ENCODE measurements at places on chromosomes 2 and 18.

- DNase-seq = no peak
Observed at GRCh38 chr2:215597577-215597976, 161.7 kb upstream of the FN1 start.

DNA sequence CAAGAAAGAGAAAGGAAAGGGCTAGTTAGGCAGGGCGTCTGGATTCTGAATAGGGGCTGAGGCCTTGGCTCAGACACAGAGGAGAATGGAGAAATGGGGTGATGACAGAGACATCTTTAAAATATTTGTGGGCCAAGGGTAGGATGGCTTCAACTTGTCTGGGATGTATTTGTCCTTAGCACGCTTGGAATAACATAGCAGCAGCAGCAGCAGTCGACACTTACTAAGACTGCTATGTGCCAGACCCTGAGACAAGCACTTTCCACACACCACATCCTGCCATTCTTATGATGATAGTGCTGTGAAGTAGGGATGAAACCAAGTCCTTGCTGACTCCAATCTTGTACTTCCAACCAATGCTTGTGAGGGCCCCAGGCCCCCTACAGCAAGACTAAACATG, 2.6 kb downstream of the IL1RL1 start:
- DNase-seq = peak; percentile 79

DNA sequence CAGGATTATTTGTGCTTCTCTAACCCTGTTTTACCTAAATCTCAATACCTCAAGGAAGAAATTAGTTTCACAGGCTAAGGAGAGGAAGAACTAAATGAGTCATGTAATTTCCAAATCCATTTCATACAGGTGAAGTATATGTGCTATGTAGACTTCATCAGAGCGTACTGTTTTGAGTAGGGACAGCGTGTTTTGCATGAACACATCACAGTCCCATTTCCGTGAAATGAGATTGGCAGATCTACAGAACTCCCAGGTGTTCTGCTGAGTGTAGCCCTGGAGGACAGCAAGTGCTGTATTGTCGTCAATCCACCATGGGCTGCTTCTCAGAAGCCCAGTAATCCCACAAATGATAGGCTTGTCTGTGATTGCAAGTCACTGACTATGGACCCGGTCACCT, 97.7 kb downstream of the XRCC5 start:
- DNase-seq = no peak

DNA sequence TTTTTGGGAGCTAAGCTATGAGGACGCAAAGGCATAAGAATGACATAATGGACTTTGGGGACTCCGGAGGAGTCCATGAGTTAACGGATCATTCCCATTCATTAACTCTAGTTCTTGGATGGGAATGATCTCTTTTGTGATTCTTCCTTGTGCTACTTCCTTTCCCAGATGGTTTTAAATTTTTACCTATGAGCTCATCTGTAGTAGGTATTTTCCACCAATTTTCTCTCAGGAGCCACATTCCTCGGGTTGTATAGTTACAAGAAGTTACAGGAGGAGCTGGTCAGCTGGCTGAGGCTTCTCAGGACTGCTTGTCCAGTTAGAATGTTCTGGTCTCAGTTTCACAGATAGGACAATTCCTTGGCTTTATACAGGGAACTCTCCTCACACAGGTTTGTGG, 42.9 kb upstream of the LPIN2 start:
- DNase-seq = peak; percentile 27

GRCh38 chr2:112335600-112335999, 60.2 kb downstream of the ZC3H6 start:
- no peak for DNase-seq

DNA sequence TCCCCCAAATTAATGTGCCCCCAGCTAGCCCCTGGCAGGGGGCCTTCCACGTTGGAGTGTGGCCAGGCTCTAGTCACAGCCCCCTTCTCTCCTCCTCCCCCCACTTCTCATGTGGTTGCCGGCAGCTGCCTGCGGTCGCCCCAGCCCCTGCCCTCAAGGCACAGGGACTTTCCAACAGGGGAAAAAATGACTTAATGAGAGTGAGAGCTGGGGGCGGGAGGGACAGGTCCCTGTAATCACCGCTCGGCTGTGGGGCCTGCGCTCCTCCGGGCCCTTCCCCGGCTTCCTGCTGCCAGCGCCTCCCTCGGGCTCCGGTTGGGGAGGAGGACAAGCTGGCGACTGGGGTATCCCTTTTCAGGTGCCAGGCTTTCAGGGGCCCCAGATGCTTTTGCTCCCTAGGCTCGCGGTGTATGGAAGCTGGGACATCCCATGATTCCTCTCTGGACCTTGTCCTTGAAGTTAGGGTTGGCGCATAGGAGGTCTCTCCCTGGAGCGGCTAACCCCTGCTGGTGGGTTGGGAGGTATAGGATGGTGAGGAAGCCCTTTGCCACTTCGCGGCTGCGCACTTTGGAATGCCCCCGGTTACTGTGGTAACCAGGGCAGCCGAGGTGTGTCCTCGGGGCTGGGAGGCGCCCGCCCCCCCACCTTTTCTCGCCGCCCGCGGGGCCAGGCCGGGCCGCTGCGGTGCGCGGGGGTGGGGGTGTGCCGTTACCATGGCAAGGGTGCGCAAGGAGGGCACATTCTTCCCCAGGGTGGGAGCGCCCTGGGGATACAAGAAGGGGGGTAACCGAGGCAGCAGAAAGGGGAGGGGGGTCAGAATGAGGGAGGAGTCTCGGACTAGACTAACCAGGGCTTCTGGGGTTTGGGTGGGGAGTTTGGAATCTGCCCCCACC, 16.1 kb downstream of the WNT10A start:
- DNase-seq = no peak

GRCh38 chr18:70036771-70037347, 89.2 kb upstream of the CD226 start:
- no peak for DNase-seq

DNA sequence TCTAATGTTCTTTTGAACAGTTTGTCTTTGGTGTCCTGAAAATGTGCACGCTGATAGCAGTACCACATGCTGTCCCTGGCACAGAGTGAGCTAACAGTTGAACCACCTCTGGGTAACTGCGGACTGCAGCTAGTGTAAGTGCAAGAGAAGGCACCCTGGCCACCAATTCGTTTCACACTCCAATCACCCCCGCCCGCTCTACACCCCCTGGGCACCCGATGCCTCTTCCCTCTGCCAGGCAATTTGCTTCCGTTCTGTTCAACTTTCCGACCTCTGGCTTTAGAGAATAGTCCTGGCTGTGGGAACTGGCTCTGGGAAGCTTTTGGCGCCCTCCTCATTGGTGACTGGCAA, 1.4 kb downstream of the DOCK10 start:
- no peak for DNase-seq
